ENCODE measurements at places on chromosomes 2 and 18. TPM values are rescaled to one million over a fixed set of nuclear protein-coding genes. Genes with fewer than 3 reads are reported as not detected.

The ZRANB3 gene
- total RNA-seq, result 5.1 TPM

GRCh38 chr2:50763776-50764175, 268.2 kb downstream of the NRXN1 start:
- H3K4me3 ChIP-seq, result no peak overlapping the region
- H3K36me3 ChIP-seq, result no peaks in the 10 kb centered on the region
- no peak for DNase-seq
- H3K27me3 ChIP-seq, result no peaks in the 10 kb centered on the region
- no peaks in the 10 kb centered on the region for H3K4me1 ChIP-seq

DNA sequence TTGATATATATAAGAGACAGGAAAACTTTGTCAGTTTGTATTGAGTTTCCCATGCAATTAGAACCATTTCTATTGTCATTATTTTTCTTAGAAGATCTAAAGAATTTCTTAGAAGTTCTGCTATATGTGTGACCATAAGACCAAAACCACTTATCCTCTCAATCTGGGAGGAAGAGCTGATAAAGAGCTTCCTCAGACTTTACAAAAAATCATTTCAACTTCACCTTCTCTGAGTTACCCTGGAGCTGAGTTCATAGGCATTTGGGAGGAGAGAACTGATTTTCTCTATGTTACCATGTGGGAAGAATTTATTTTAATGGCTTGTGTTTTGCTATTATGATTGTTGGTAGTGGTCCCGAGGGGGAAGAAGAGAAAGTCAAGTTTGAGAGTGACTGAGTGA, 329.3 kb downstream of the GPD2 start:
- no peak overlapping the region for H3K4me3 ChIP-seq
- DNase-seq, result no peak
- no peak overlapping the region for H3K27ac ChIP-seq
- no peaks in the 10 kb centered on the region for H3K36me3 ChIP-seq

DNA sequence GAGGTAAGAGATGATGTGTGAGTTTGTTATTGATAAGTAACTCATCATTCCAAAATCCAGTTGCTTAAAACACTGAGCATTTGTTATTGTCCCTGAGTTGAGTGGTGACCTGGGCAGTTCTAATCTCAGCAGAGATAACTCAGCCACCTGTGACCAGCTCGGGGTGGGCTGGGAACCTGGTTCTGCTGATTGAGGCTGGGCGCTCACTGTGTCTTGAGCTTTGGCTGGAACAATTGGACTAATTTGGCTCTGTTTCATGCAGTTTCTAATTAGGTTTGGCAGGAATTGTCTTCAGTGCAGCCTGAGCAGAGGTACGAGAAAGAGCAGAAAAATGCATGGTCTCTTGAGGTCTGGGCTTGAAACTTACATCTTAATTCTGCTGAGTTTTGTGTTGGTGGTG, 144.7 kb downstream of the RNF144A start:
- peaks cover 23% of the 10 kb centered on the region for H3K36me3 ChIP-seq
- H3K4me3 ChIP-seq, result no peak overlapping the region
- H3K27ac ChIP-seq, result no peak overlapping the region
- no peaks in the 10 kb centered on the region for H3K27me3 ChIP-seq
- peaks cover 23% of the 10 kb centered on the region for H3K4me1 ChIP-seq

- no peak overlapping the region for H3K4me3 ChIP-seq
- DNase-seq, result no peak
- no peaks in the 10 kb centered on the region for H3K27me3 ChIP-seq
- H3K36me3 ChIP-seq, result no peaks in the 10 kb centered on the region
- no peak overlapping the region for H3K27ac ChIP-seq
Observed at GRCh38 chr2:36487947-36488346, 110.0 kb downstream of the FEZ2 start.

Measured in activated T-helper 2 cell treated with anti-CD3 and anti-CD28 coated beads, Interferon-gamma antibody, Interleukin-2, Interleukin-4, amounts not matched to agents 10 μg/mL and 5 μg/mL and 100 μg/mL, durations not matched to agents 14 hours and 24 hours and 36 hours (primary cell).